Activated CD4-positive, alpha-beta T cell treated with anti-CD3 and anti-CD28 coated beads for 36 hours (primary cell): ENCODE measurements at places on chromosomes 7 and 10. TPM values are rescaled to one million over a fixed set of nuclear protein-coding genes. Genes with fewer than 3 reads are reported as not detected.

DNA sequence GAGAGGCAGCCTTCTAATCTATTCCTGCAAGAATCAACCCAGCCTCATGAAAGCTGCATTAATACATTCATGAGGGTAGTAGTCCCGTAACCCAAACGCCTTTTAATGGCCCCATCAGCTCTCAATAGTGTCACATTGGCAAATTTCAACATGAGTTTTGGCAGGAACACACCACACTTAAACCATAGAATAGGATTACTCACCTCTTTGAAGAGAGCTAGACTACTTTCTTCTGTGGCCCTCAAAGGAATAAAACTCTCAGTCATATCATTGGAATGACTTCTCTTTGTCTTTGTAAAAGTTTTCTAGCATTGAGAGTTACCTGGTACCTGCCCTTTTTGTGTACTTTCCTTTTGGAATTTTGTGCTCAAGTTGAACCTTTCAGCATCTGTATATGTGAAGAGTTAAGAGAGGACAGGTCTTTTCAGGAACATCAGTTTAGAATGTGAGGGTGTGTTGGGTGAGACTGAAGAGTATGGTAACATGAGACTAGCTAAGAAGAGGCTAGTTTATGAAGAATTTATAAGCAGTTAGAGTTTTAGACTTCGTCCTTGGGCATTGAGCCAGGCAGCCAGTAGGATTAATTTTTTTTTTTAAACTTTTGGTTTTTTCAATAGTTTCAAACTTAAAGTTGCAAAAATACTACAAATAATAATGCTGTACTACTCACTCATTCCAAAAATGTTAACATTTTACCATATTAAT lies 92.6 kb downstream of the MLLT10 start:
- no peak for DNase-seq
- H3K36me3 ChIP-seq: peaks cover 66% of the 10 kb centered on the region
- H3K4me3 ChIP-seq: no peak overlapping the region
- H3K4me1 ChIP-seq: peaks cover 17% of the 10 kb centered on the region
- H3K27me3 ChIP-seq: no peaks in the 10 kb centered on the region

GRCh38 chr7:149866139-149866778 lies 7.5 kb upstream of the ATP6V0E2 start:
- H3K4me3 ChIP-seq: no peak overlapping the region
- H3K27ac ChIP-seq: peak overlapping the region; percentile 89
- no peak for DNase-seq
- peaks cover 76% of the 10 kb centered on the region for H3K4me1 ChIP-seq
- peaks cover 24% of the 10 kb centered on the region for H3K36me3 ChIP-seq

CLDN15 gene
- 17.2 TPM for total RNA-seq

GRCh38 chr7:69172357-69173077 lies 425.8 kb upstream of the AUTS2 start:
- H3K4me1 ChIP-seq: no peaks in the 10 kb centered on the region
- H3K4me3 ChIP-seq: no peak overlapping the region
- no peaks in the 10 kb centered on the region for H3K27me3 ChIP-seq
- H3K27ac ChIP-seq: no peak overlapping the region
- no peak for DNase-seq
- H3K36me3 ChIP-seq: no peaks in the 10 kb centered on the region

DNA sequence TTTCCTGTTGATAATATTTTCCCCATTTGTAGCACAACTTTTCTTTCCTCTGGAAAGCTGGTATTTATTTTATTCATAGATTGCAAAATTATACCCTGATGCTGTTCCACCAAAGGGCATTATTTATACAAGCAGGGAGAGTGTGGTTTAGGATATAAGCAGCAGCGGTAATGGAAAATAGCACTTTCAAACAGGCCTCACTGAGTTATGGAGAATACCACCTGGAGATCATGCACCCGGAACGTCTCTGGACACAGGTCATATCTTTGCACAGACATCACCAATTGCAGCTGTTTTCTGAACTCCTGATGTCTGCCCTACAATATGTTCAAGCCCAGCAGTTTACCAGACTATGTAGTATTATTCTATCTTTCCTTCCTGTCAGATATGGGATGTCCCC lies 2.0 kb upstream of the CALD1 start:
- no peaks in the 10 kb centered on the region for H3K4me1 ChIP-seq
- DNase-seq: no peak

- no peak for DNase-seq
- no peak overlapping the region for H3K4me3 ChIP-seq
- no peaks in the 10 kb centered on the region for H3K36me3 ChIP-seq
These were observed 81.6 kb upstream of the ICA1 start for GRCh38 chr7:8343556-8343955.

DNA sequence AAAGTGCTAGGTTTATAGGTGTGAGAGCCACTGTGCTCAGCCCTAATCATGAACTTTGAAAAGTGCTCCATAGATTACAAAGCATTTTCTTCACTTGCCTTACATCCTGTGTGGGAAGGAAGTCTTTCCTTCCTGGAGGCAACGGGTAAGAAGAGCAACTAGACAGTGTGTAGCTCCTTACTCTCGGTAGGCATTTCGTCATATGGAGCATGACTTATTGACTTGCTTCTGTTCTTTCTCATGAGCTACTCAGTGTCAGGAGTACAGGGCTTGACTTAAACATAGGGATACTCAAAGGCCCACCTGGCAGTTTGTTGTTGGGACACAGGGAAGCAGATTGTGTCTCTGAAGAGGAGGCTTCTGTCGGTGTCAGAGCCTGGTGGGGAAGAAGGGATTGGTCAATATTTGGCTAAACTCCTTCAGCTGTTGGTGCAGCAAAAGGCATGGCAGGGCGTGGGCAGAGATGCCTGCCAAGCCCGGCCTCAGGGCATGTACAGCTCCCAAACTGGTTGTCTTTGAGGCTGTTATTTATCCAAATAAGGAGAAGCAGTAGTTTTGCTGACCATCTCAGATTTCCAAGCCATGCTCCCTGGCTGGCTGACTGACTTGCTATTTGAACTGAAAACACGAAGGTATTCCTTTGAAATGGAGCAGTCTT lies 248.9 kb downstream of the KIAA1217 start:
- H3K27me3 ChIP-seq: peaks cover 35% of the 10 kb centered on the region
- H3K27ac ChIP-seq: no peak overlapping the region
- no peak overlapping the region for H3K4me3 ChIP-seq
- no peaks in the 10 kb centered on the region for H3K36me3 ChIP-seq
- H3K4me1 ChIP-seq: no peaks in the 10 kb centered on the region

- peaks cover 10% of the 10 kb centered on the region for H3K4me1 ChIP-seq
- peak; percentile 90 for DNase-seq
- peak within 1 kb of the TSS; percentile 70 for H3K4me3 ChIP-seq
- H3K27me3 ChIP-seq: no peaks in the 10 kb centered on the region
- H3K27ac ChIP-seq: no peak within 1 kb of the TSS
- peaks cover 5% of the 10 kb centered on the region for H3K36me3 ChIP-seq
These were observed at the start of gene DENND10 for GRCh38 chr10:119103903-119104653. Gene DENND10 (plus strand): TSS chr10:119104113. CDS start chr10:119104143, 30 bp downstream.

GRCh38 chr10:128960517-128960916 lies 506.5 kb upstream of the MGMT start:
- H3K27ac ChIP-seq: no peak overlapping the region
- H3K27me3 ChIP-seq: peaks cover 2% of the 10 kb centered on the region
- no peaks in the 10 kb centered on the region for H3K36me3 ChIP-seq

- H3K4me1 ChIP-seq: no peaks in the 10 kb centered on the region
- no peaks in the 10 kb centered on the region for H3K27me3 ChIP-seq
- no peak for DNase-seq
- H3K4me3 ChIP-seq: no peak overlapping the region
These were observed 89.1 kb upstream of the SH2B2 start for GRCh38 chr7:102197599-102197998.

BEND7 gene
- not detected for total RNA-seq

LIPN gene
- not detected for total RNA-seq

- no peak overlapping the region for H3K4me3 ChIP-seq
- DNase-seq: no peak
- no peak overlapping the region for H3K27ac ChIP-seq
- H3K27me3 ChIP-seq: peaks cover 43% of the 10 kb centered on the region
These were observed 21.1 kb upstream of the BPGM start for GRCh38 chr7:134625550-134625949.

PLAC9 gene
- total RNA-seq: not detected

LEP gene
- not detected for total RNA-seq

GRCh38 chr7:50262916-50263690 lies 41.4 kb upstream of the IKZF1 start:
- peak overlapping the region; percentile 41 for H3K4me3 ChIP-seq
- peaks cover 4% of the 10 kb centered on the region for H3K36me3 ChIP-seq
- H3K4me1 ChIP-seq: peaks cover 92% of the 10 kb centered on the region
- DNase-seq: no peak
- H3K27me3 ChIP-seq: no peaks in the 10 kb centered on the region

C10orf62 gene
- total RNA-seq: not detected

GRCh38 chr10:110221721-110222261 lies 14.4 kb downstream of the MXI1 start:
- peak overlapping the region; percentile 68 for H3K4me3 ChIP-seq
- peaks cover 44% of the 10 kb centered on the region for H3K4me1 ChIP-seq
- peak; percentile 91 for DNase-seq
- peaks cover 2% of the 10 kb centered on the region for H3K36me3 ChIP-seq
- peak overlapping the region; percentile 88 for H3K27ac ChIP-seq

- H3K27ac ChIP-seq: no peak overlapping the region
- no peak overlapping the region for H3K4me3 ChIP-seq
- no peak for DNase-seq
- peaks cover 17% of the 10 kb centered on the region for H3K27me3 ChIP-seq
- no peaks in the 10 kb centered on the region for H3K36me3 ChIP-seq
These were observed 186.6 kb upstream of the CELF2 start for GRCh38 chr10:10831085-10831484.

RPS24 gene
- 3,094 TPM for total RNA-seq

DNA sequence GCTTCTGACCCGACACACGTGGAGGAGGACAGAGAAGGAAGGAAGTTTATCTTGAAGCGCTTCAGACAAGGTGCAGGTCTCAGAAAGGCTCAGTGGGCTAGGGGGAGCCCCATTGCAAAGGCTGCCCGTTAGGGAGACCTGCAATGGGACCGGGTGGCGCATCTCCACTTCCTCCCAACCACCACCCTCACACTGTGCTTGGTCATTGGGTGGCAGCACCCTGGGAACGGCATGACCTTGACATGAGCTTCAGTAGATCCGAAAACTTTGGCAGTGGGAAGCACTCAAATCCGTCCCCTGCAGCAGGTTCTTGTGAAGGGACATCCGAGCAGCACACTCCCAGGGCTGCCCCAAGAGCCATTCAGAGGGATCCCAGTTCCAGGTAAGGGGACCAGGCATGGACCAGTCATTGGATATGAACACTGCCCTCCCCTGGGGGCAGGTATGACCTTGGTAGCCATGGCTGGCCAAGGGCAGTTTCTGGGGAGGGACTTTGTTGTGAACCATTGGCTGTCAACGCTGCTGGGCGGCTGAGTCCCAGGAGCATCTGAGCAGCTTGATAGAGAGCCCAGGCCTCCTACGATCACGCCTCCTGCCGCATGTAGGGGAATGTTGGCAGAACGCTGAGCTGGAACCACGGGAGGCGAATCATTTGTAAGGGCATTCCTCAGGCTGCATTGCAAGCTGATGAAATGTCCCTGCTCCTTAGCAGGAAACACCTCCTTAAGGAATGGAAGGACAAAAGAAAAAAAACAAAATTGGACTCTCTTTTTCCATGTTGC lies 31.7 kb downstream of the GALNTL5 start:
- H3K4me1 ChIP-seq: peaks cover 5% of the 10 kb centered on the region
- no peak for DNase-seq

DNA sequence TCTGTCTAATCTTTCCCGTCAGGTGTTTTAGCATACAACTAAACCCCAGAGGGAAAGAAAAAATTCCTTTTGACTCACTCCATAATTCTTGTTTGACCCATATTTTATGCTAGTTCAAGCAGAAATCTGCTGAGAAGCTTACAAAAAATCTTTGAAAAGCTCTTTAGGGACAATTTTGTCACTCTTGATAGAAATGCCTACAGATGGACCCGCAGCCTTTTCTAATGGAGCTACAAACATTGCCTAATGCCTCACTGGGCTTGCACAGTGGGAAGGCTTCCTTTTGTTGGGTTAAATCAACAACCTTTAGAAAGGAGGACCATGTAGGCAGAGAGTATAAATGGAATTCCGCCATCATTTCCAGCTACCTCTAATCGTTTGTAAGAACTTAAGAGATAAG lies 344.5 kb downstream of the PCLO start:
- no peak overlapping the region for H3K4me3 ChIP-seq
- H3K27me3 ChIP-seq: no peaks in the 10 kb centered on the region
- H3K36me3 ChIP-seq: no peaks in the 10 kb centered on the region
- no peak for DNase-seq
- no peaks in the 10 kb centered on the region for H3K4me1 ChIP-seq
- no peak overlapping the region for H3K27ac ChIP-seq

DNA sequence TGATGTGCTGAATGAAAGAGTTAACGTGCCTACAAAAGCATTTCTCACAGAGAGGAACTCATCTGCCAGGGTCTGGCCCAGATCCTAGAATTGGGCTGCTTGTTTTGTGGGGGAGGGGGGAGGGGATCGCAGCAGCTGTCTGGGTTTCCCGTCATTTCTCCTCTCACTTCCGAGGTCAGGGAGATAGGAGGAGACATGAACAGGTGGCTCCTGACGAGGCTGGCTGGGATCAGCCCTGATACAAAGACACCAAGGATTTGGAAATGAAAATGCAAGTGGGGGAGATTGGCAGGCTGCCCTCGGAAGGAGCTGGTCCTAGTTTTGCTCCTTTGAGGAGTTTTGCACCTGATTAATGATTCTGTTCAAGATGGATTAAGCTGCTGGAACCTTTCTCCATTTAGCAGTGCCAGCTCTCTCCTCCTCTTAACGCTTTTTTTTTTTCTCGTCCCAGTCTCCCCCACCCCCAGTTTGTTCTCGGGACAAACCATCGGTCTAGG lies 86.8 kb upstream of the KMT2C start:
- H3K4me1 ChIP-seq: no peaks in the 10 kb centered on the region
- H3K27ac ChIP-seq: no peak overlapping the region
- H3K27me3 ChIP-seq: no peaks in the 10 kb centered on the region
- no peak for DNase-seq
- H3K4me3 ChIP-seq: no peak overlapping the region
- H3K36me3 ChIP-seq: peaks cover 2% of the 10 kb centered on the region

DNA sequence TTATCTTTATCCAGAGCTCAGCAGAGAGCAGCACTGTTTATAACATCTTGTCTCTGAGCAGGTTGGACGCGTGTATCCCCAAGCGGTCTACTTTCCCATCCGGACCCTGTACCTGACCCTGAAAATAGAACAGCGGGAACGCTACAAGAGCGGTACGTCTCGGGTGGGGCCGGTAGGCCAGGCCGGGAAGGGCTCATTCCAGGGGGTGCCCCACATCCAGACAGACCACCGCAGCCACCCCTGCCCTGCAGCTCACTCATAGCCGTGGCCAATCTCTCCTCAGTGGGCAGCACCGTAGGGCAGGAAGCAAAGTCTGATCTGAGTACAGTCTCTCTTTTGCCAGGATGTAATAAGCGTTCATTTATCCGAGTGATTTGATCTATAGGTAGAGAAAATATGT lies 113.7 kb downstream of the TRRAP start:
- DNase-seq: no peak
- no peaks in the 10 kb centered on the region for H3K27me3 ChIP-seq
- H3K27ac ChIP-seq: no peak overlapping the region
- peaks cover 6% of the 10 kb centered on the region for H3K4me1 ChIP-seq
- H3K36me3 ChIP-seq: peaks cover 61% of the 10 kb centered on the region
- no peak overlapping the region for H3K4me3 ChIP-seq
